ENCODE measurements at places on chromosomes 5 and 9. TPM values are rescaled to one million over a fixed set of nuclear protein-coding genes. Genes with fewer than 3 reads are reported as not detected.

SHISAL2B gene
- polyA plus RNA-seq, result not detected

PTGES gene
- 3.2 TPM for polyA plus RNA-seq

PCDH12 gene
- polyA plus RNA-seq, result 0.02 TPM

COL27A1 gene
- 6.8 TPM for polyA plus RNA-seq

NACC2 gene
- polyA plus RNA-seq, result 22.1 TPM

GDA gene
- not detected for polyA plus RNA-seq

GFI1B gene
- polyA plus RNA-seq, result 0.03 TPM

DEPDC1B gene
- polyA plus RNA-seq, result 4.2 TPM

GRM6 gene
- polyA plus RNA-seq, result not detected

HOMER1 gene
- polyA plus RNA-seq, result 2.2 TPM

DRD1 gene
- polyA plus RNA-seq, result 0.02 TPM

GRCh38 chr5:124996764-124997077, 250.3 kb upstream of the ZNF608 start:
- no peak for DNase-seq

DNA sequence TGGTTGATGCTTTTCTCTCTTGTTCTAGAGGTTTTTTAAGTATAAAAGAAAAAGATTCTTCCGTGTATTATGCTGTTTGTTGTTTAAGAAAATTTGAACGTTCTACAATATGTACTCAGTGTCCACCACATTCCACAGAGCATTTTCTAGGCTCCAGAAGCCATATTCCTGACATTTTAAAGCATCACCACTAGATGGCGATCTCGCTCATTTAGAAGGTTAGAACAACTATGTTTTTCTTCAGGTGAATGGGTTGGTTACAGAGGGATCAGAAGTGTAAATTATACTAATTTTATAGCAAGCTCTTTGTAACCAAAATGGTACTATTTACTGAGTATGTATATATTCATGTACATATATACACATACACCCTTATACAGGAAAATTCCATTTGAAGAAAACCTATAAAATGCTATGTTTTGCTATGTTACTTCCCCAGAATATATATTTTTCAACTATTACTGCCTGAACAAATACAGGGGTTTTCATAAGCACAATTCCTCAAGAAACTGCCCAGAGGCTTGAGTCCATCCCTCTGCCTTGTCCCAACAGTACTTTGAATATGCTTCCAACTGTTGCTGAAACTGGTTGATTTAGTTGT, 284.3 kb downstream of the CCDC171 start:
- DNase-seq, result peak; percentile 41

DNA sequence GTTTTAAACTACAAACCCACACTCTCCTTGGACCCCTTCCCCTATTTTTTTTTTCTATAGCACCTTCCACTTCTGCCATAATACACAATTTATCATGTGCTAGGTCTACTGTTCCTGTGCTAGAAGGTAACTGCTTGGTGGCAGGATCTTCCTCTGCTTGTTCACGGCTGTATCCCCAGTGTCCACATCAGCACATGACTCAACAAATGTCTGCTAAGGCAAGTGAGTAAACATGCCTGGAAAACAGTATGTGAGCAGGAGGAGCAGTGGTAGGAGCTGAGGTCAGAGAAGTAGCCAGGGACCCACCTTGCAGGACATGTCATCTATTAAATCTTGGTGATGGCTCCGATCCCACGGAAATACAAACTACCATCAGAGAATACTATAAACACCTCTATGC, 79.4 kb downstream of the AUH start:
- no peak for DNase-seq

DNA sequence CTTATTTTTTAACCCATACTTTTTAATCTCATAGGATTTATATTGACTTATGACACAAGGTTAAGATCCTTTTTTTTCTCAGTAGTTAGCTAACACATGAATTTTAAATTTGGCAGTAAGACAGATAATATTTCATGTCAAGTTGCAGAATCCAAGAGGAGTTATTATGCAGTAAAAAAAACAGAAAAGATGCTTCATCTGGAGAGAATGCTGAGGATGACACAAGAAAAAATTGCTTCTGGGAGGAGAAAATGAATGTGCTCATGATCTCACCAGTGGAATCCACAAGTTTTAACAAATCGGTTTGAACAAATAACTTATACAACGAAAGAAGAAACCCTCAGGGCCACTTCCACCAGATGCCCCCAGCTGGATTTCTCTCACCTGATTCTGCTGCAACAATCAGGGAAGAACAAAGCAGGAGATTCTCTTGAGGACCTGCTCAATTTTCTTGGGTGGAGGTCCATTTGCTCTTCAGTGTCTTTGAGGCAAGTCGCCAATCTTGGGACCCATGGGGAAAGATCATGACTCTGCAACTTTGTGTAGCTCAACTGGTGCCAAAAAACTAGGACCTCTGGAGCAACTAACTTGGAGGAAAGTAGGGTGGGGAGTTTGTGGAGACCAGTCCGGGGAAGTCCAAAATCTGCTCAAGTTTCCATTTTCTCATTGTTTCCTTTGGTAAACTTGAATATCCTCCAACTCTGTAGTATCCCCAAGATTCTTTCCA, 50.5 kb upstream of the TNFSF15 start:
- no peak for DNase-seq

GRCh38 chr5:59843511-59844213, 49.9 kb downstream of the PDE4D start:
- no peak for DNase-seq

DNA sequence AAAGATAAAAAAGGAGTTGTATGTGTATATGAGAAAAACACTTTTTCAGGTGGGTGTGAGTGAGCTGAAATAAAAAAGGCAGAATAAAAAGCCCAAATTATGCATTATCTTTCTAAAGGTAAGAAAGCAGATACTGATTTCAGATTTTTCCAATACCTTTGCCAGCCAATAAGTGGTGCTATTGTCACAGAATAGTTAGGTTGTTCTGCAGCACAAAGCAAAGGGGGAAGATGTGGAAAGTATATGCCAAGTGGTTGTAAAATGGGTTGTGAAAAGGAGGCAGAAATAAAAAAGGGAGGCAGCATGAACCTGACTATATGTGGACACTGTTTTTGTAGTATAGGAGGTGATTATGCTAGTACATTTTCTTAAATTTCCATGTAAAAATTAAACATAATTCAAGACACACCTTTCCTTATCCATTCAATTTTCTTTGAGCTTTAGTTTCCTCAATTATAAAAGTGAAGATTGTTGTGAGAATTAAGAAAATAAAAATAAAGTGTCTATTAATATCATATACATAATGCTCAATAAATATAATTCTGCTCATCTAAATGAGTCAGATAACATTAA, 106.7 kb downstream of the SMIM15 start:
- peak; percentile 41 for DNase-seq

DNA sequence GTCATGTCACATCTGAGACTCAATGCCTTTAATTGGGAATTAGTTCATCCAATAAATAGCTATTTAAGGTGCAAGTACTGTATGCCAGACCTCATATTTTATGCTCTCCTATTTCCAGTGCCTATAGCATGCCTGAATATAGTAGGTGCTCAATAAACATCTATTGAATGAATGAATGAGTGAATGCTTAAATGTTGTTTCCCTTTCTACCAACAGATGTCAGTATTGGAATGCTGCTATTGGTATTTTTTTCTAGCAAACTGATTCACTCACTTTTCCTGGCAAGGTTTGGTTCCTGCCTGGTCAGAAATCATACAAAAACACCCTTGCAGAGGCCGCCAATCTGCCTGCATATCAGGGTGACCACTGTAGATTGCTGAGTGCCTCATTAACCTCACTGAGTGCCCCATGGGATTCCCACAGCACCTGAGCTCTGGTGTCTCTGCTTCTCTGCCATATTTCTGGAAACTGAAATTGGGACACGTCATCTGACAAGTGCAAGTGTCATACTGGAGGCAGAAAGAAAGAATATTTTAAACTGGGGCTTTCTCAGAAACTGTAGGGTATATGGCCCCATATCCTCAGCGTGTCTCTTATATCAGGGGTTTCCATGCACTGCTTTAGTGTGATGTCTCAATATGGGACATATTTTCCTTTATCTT, 359.7 kb downstream of the TRIM32 start:
- no peak for DNase-seq

GRCh38 chr5:78746021-78746770, 97.6 kb upstream of the LHFPL2 start:
- no peak for DNase-seq

DNA sequence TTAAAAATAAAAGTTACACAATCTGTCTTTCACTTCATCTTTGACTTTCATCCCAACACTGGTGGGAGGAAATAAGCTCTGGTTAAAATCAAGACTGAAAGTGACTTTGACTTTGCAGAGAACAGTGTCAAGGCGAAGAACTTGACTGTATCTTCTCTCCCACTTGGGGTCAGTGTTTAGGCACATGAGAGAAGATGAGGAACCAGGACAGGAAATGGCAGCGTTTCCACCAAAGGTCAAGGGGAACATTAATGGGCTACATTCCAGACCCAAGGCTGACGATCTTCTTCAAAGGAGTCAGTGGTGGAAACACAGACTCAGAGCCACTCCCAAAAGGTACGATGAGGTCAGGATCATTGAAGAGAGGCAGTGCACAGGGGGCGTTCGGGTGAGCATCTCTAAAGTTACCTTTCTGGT, 409.5 kb downstream of the ARHGEF28 start:
- no peak for DNase-seq

DNA sequence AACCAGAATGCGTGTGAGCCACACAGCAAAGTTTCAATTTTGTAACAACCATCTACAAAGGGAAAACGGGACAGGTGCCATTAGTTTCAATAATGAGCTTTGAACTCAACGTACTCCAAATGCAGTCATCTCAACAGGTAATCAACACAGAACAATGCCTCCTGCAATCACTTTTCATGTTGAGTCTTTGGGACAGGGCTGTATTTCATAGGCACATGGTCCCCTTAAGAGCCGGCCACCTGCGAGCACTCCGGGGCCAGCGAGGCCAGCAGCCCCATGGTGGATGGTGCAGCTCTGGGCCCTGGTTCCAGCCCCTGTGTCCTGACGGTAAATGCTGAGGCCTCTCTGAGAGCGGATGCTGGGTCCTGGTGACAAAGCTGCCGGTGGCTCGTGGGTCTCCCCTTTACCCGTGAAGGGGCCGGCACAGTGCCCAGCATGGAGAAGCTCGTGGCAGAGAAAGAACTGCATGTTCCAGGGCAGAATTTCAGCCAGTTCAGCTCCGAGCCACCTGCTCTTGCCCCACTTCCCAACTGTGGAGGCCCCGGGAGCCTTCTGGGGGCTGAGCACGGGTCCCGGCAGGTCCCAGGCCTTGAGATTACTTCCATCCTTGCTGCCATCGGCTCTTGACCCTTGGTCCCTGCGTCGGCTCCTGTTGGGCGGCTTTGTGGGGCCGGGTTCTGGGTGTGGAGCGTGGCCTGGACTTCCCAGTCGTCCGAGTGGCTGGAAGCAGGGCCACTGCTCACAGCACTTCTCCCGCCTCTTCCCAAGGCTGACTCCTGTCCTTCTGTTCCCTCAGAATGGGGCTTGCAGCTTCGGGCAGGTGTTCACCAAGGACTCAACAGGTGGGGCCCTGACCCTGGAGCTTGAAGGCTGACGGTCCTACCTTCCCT, 26.1 kb upstream of the RNU6ATAC start:
- peak; percentile 20 for DNase-seq

GRCh38 chr5:881551-881935, 11.1 kb downstream of the BRD9 start:
- no peak for DNase-seq

DNA sequence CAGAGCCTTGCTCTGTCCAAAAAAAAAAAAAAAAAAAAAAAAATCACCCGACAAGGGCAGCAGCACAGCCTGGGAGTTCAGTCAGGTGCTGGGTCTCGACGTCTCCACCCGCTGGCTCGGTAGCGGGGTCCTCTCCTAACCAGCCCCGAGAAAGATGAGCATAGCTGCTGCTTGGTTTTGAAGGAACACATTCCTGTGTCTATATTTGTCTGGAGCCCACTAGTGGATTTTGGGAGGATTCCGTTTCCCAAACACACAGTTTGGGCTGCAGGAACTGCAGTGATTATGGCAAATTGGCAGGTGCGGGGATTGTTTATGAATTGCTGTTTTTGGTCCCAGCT, 1.2 kb downstream of the OTULINL start:
- peak; percentile 25 for DNase-seq

DNA sequence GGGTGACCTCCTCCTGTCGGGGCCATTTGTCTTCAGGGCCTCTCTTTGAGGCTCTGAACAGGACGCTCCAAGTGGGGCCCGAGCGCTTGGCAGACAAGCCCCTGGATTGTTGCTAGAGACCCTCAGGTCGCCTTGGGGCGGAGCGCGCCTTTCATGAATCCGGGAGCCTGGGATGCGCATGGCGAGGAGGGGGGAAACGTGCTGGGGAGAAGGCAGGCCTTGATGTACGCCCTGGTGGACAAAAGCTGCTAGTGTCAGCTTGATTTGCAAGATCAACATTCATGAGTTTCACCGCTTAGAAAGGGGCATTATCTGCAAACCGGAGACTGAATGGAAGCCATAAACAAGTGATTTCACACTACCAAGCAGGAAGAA, 226.3 kb downstream of the SMARCA2 start:
- DNase-seq, result peak; percentile 33

DNA sequence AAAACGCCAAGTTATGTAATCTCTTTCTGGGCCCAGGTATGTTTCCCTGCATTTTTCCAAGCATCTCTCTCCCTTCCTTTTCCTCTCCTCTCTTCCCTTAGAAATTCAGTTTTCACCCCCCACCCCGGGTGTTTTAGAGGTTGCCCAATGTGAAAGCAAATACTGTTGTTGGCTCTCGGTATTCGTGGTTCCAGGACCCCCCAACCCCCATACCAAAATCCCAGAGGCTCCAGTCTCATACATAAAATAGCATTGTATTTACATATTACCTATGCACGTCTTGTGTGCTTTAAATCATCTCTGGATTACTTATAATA, 48.8 kb downstream of the ACER2 start:
- DNase-seq, result no peak

GRCh38 chr5:169551696-169552095, 31.9 kb upstream of the SPDL1 start:
- DNase-seq, result no peak

- DNase-seq, result no peak
Observed at GRCh38 chr5:79544131-79544530, 30.2 kb upstream of the HOMER1 start.

All from SK-N-SH (cell line).